ENCODE measurements at places on chromosomes 1 and 21. TPM values are rescaled to one million over a fixed set of nuclear protein-coding genes. Genes with fewer than 3 reads are reported as not detected.

CRYZ gene
- 129 TPM for polyA plus RNA-seq

DNA sequence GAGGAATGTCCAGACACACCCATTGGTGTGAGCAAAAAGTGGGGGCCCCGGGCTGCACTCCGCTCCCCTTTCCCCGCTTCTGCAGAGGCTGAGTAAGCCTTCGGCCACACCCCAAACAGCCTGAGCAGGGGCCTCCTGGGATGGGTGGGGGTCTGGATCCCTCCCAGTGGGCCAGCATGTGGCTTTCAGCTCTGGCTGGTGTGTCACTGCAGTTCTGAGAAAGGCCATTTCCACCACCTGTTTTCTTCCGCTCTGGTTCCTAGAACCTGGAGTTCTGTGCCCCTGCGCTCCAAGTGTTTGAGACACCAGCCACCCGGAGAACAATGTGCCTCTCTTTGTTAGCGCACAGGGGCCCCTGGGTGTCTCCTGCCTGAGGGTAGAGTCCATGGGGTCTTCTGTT lies 30.9 kb downstream of the SLC37A1 start:
- DNase-seq = no peak

GRCh38 chr1:201551877-201552731 lies 13.2 kb downstream of the NAV1 start:
- no peak for DNase-seq

DNA sequence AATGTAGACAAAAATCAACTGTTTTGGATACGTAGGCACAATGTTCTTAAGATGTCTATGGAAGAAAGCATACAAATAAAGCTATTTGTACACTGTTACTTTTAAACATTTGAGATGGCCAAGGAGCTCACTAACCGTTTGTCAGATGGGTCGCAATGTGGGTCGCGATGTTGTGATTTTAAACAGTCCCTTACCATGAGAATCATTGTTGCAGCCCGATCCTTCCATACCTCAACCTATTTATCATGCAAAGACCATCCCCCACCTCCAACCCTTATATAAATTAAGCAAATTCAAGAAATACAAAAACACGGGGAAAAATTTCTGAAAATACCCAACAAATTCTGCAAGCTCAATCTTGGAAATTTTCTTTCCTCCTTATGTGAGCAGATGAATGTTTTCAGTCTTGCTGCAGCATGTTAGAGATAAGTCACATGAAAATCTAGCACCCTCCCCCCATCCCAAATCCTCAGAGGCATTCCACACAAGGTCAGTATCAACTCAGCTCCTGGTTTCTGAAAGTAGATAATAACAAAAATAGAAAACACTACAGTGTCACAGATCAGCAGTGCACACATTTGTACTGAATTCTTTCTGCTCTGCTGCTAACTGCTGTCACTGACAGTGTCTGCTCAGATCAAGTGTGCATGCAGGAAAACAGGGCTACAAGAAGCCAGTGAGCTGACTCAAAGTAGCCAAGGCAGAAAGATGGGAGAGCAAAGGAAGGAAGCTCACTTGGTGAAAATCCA lies 92.9 kb upstream of the TTC39A start:
- no peak for DNase-seq

All from renal pelvis (tissue), 12 donors.